ENCODE measurements at places on chromosomes 7 and 10.

DNA sequence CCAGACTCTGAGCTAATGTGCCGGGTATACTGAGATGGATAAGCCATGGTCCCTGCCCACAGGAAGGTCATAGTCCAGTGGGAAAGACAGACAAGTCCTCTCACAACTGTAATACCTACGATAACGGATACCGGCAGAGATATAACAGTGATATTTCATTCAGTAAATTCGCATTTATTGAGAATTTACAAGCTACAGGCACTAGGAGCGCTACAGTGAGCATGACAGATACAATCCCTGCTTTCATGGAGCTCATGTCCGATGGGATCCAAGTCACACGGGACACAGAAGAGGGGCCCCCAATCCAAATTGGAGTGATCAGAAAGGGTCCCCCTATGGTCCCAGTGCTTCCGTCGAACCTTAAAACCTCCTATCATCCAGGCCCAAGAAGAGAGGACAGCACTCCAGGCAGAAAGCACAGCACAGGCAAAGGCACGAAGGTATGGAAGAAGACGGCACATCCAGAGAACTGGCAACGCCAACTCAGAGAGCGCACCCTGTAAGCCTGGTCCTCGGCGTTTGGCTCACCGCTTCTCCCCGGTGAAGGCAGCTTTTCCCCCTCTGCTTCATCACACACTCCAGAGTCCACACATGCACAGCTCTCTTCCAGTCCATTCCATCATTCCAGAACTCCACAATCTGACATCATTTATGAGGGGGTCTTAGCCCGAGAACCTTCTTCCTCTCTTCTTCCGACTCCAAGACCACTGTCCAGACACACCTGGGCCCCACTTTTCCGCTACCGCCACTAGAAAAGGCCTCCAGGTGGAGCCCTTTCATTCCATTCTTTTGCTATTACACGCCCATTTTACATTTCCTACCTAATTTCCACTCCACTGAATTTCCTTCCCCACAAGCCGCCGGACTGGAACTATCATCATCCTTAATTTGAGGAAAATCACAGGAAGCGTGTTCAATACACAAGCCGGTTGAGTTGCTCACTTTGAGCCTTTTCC is 47.8 kb upstream of the NKX2-3 start:
- no peak for DNase-seq

DNA sequence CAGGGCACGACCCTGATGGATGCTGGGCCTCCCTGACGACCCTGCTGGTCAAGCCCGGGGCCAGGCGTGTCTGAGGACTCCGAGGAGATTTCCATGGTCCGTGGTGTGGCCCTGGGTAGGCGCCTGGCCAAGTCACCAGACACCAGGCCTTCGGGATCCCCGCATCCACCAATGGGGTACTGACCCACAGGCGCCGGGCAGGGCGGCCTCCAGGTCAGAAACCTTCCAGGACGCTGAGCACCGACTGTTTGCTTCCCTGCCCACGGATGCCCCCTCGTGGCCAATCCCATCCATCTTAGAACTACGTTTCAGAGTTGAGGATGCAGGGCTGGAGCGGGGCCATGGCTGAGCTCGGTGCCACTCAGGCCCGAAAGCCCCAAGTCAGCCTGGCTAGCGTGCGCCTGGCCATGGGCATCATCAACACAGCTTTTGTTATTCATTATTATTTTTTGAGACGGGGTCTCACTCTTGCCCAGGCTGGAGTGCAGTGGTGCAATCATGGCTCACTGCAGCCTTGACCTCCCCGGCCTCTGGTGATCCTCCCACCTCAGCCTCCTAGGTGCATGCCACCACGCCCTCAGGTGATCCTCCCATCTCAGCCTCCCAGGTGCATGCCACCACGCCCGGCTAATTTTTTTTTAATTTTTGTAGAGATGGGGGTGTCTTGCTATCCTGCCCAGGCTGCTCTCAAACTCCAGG is 7.1 kb upstream of the AMZ1 start:
- DNase-seq = peak; percentile 83

DNA sequence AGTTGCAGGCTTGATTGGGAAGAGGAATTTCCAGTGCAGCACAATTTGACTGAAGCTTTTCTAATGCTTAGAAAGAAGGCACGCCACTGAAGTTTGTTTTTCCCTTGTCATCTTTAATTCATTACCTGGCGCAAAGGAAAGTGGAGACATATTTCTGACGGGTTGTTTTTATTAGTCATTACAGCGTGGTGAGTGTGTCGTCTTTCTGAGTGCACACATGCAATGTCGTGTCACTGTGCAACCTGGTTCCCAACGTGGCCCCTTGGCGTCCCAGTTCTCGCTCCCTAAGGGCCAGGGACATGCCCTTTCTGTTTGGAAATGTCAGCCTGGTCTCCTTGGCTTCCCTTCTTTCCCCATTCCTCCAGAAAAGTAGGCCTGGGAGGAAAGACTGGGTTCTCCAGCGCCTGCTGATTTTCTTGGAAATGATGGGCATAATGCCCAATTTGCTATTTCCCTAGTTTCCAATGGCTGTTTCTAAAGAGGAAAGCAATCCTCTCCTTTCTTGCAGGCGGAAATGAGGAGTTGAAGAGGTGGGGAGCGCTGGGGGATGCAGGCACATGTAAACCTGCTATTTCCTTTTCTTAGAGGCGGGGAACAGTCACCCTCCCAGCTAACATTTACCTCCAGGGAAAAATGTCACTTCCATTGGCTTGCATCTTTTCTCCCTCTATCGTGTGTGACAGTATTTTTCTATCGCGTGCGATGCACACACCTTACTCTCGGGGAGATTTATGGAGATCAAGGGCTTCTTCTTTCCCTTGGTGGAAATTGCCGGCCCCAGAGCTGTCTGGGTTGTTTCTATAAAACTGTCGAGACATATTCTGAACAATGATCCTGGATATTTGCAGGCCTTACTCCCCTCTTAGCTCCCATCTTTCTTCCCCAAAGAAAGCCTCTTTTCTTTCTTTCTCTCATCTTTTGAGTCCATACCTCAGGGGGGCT is 249.8 kb downstream of the ARHGAP12 start:
- no peak for DNase-seq

- peak; percentile 60 for DNase-seq
Observed at GRCh38 chr10:70925377-70926225, 37.2 kb upstream of the PCBD1 start.

GRCh38 chr10:113620511-113620910 is 43.3 kb downstream of the NRAP start:
- DNase-seq = no peak

DNA sequence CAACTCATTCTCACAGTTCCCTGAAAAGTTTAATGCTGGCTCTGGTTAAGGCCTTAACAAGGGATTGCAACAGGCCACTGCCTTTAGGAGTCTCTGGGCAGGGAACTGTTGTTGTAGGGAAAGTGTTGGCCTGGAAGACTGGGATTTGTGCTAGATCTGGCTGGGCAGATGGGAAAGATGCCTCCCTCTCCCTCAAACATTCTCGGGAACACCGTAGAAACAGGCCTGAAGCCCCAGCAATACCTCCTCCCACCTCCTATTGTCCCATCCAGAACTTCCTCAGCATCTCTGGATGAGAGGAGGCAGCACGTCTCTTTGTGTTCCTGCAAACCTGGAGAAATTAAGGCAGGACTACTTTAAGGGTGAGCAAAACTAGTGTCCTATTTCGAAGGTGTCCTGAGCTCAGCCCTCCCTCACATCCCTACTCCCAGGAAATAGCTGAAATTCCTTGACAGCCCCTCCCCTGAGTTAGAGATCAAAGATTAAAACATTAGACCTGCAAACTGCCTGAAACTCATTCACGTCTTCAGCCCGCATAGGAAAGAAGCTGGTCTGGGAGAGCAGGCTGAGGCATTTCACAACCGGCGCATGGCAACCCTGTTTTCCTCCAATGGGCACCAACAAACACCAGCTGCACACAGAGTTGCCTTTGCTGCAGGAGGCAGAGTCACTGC is 10.9 kb upstream of the MAP3K8 start:
- DNase-seq = no peak

DNA sequence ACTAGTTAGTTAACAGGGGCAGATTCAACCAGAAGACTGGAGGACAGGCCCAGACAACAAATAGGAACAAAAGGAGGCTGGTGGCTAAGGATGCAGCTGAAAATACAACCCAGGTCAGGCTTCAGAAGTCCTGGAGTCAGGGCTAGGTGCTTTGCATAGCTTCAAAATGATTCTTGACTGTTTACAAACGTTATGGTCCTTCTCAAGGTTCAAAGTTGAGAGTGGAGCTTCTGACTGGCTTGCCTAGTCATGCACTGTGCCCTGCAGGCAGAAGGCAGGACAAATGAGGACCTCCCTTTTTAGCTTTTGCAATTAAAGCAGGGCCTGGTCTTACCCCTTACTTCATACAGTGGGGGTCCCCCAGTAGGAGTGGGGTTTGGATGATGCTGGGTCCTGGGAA is 4.4 kb upstream of the CDH23 start:
- DNase-seq = no peak

DNA sequence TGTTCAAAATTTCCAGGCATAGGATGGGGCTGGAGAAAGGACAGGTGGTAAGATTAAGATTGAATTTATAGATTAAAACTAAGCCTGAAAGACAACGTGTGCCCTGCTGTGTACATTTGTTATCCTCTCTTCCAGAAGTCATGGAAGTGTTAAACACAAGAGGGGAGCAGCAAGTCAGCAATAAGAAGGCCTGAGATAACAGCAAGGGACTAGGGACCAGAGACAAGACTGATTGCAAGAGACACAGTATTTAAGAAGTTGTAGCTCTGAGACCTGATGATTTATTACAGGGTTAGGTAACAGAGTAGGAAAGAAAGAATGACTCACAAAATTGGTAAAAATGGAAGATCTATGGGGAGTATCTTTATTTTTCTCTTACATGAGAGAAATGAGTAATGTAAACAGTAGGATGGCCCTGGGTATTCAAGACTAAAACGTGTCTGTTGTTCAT is 55.7 kb upstream of the COL1A2 start:
- DNase-seq = no peak

GRCh38 chr7:68868978-68869377 is 729.3 kb upstream of the AUTS2 start:
- no peak for DNase-seq

- DNase-seq = no peak
Observed at GRCh38 chr10:102269017-102269416, 23.7 kb downstream of the GBF1 start.

GRCh38 chr10:122387572-122387971 is 13.1 kb downstream of the PLEKHA1 start:
- DNase-seq = no peak

GRCh38 chr7:78057571-78057970 is 259.0 kb downstream of the PHTF2 start:
- no peak for DNase-seq

DNA sequence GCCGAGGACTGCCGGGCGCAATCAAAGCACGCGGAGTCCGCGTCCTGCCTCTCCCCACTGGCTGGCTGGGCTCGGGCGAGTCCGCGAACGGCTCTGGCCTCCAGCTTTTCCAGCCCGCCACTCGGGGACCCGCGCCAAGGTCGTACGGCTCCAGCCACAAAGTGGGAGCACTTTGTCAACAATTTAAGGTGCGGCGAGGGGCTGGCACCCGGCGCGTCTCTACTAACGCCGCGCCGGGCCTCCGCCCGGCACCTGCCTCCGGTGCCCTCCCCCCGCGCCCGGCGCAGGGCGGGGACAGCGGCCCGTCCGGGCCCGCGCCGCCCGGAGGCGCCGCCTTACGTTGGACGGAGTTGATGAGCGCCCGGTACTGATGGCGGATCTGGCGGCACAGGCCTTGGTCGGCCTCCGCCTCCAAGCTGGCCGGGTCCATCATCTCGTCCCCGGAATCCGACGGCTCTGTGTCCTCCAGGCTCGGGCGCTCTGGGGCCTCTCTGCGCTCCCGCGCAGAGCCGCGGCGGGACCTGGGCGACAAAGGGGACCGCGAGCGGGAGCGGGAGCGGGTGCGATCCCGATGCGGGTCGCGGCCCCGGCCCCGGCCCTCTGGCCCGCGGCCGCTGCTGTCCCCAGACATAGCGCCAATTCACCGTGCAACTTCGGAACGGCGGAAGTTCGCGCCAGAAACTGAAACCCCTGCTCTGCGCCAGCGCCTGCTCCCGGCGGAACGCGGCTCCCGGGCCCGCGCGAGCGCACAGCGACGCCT is at the start of gene NSMCE4A:
NSMCE4A (minus strand) TSS at position 683 of the 760 bp plus-strand sequence; CDS start at position 631, 52 bp downstream.
- peak; percentile 83 for DNase-seq

DNA sequence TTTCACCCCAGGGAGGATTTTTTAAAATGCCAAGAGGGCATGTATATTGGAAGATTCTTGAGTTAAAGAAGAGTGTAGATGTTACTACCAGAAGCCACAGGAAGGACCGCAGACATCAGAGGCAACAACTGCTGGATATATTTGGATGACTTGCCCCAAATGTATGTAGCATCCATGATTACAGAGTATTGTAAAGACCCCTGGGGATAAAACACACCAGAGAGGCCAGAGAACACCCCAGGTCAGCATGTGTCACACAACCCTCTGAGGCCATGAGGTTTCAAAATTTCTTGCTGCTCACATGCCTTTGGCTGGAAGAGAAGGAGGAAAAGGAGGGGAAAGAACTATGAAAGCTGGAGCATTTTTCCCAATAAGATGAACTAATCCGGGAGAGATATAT is 108.0 kb upstream of the LSM8 start:
- no peak for DNase-seq

DNA sequence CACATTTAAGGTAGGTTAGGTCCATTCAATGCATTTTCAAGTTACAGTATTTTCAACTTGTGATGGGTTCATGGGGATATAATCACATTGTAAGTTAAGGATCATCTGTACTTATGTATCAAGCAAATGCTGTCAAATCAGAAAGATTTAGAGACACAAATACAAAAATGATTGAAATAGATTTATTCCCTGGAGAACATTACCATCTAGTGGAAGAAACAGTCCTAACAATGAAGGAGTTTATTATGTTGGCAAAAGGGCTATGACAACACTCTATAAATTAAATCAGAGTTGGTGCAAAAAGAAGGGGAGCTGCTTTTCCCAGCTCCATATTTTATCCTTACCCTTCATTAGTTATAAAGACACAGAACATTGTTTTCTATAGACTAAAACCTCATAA is 69.0 kb downstream of the PRSS58 start:
- DNase-seq = no peak

DNA sequence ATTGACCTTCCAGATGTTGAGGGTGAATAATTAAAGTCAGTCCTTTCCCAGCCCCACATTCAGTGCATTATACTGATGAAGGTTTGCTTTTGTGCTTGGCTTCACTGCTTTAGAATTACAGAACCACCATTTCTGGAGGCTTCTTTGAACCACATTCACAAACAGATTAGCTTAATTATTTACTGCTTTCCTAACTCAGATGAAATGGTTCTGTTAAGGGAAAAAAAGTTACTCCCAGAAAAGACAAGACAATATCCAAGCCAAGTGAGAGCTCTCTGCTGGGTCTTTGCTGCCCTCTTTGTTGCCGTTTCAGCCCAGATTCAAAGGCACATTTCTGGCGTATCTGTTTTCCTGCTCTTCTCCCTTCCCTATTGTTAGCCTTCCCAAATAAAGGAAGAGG is 188.9 kb downstream of the AHR start:
- no peak for DNase-seq
